GM12892 (cell line): ENCODE measurements at places on chromosomes 3 and 15.

DNA sequence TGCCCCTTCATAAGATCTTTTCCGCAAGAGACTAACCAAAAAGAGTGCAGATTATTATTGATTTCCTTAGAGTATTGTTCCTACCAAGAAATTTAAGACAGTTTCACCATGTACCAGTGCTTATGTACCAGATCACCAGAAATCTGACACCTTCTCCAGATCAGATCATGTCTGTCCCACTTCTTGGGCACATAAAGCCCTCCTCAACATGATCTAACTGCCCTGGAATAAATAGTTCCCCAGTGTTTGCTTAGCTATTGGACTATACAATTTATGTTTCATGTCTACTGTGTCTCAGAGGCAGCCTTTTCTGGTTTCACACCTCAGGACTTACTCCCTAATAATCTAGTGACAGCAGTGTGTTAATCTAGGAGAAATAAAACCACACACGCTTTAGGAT is 46.8 kb downstream of the NME9 start:
- no peak for DNase-seq

DNA sequence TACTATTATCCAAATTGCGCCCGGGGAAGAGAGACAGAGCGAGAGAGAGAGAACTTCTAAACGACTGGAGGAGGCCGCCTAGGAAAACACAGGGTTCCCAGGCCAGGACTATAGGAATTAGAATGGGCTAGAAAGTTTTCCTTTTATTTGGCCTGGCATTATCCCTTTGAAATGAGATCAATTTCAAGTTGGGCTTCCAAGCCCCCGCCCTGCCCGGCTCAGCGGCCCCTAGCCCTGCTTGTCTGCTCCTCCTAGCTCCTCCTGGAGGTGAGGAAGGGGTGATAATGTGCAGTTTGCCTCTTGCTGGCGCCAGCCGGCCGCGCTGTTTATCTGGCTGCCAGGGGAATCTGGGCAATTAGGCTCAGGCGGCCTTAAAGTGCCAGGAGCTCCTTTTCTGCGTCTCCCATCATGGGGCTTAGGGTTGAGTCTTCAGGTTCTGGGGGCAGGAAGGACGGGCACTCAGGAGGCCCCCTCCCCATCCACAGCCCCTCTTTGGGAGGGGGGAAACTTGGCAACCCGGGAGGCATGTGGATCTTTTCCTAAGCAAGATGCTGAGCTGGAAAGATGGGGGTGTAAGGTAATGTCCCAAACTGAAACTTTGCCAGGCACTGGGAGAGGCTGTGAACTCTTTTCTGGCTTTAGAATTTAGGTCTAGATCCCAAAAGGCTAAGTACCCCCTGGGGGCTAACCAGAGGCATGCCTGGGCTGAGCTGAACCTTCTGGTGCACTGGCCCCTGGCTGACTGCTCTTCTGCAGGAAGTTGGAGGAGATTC is 5.5 kb downstream of the SMAD6 start:
- no peak for DNase-seq

GRCh38 chr3:10471054-10471688 is 34.2 kb downstream of the ATP2B2 start:
- no peak for DNase-seq

- DNase-seq: no peak
These were observed 29.3 kb upstream of the COL6A5 start for GRCh38 chr3:130316169-130316568.

DNA sequence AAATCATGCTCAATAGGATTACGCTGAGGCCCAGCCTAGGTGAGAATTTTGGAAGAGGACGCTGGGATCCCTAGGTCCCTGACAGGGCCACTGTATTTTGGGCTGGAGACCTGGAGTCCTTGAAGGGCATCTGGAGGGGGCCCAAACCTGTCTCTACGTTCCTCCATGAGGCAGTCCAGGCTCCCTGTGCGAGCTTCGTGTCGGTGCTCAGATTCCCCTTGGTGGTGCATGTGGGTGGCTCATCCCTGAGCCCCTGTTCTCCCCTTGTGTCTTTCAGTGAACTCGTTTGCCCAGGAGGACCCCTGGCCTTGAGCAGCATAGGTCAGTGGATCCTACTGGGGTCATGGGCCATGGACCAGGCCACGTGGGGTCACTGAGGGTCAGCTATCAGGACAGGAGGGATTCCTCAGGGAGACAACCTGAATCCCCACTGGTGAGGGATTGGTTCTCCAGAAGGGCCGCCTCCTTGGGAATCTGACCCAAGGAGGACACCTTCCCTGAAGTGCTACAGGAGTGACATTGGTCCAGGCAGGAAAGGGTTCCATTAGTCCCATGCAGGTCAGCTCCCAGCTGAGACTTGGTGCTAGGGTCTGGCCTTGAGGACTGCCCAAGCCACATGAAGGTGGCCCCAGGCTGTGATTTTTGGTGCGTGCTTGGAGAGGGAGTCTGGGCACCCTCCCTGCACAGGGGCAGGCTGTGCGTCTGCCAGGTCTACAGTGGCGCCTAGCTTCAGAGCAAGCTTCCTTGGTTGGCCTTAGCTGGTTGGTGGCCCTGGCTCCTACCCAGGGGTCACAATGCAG is 229.8 kb downstream of the SNRPN start:
- no peak for DNase-seq

DNA sequence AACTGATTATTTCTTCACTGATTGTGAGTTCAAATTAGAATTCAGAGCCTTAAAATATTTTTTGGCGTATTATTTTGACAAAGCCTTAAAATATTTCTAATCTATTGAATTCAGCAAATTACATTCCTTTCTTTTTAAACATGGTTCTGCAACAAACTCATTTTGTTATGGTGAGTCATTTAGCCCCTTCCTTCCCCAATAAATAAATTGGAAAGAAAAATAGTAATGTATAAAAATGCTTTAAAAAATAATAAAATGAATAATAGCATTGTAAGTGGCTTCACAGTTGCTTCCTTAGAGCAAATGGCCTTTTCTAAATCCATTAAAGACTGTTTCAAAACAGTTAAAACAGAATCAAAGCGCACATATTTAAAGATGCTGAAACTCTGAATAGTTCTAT is 12.1 kb downstream of the CSNK1G1 start:
- DNase-seq: no peak

DNA sequence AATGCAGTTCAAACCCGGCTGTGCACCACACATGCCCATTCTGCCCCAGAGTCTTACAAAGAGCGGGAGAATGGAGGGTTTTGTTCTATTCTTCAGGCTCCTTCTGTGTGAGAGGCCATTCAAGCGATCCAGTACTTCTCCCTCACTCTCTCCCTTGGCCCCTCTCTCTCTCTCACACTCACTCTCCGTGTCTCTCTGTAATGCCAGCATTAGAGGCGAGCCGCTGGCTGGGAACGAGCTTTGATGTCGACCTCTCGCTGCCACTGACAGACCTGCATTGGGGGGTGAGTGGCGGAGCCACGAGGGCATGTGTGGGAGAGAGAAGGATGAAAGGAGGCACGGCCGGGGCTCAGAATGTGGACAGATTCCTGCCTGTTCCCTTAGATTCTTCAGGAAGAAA is 231.7 kb upstream of the ARRDC4 start:
- DNase-seq: no peak

DNA sequence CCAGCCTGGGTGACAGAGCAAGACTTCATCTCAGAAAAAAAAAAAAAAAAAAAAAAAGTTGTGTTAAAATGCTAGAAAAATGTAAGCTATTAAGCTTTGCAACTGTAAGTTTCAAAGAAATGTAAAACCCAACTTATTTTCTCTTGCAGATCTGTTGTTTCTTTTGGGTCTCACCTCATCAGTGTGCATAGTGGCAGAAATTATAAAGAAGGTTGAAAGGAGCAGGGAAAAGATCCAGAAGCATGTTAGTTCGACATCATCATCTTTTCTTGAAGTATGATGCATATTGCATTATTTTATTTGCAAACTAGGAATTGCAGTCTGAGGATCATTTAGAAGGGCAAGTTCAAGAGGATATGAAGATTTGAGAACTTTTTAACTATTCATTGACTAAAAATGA is 25.6 kb downstream of the ASTE1 start:
- DNase-seq: no peak
